Activated CD8-positive, alpha-beta memory T cell treated with anti-CD3 and anti-CD28 coated beads for 4 hours (primary cell): ENCODE measurements at places on chromosomes 5 and 9.

DNA sequence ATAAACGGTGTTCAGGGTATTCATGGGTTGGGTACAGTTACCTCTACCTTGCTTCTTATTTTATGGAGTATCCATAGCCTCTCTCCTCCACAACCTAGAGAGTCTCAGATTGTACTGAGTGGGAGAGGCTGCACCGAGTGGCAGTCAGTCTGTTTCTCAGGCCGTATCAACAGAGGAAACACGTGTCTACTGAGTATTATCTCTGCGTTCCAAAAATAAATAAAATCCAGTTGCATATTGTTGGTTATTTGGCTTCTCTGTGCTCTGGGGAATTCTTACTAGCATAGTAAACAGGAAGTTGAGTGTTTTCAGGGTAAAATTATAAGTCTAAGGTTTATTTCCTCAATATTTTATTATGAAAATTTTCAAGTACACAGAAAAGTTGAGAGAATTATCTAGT is 231.0 kb downstream of the ARHGEF28 start:
- DNase-seq = no peak

- DNase-seq = no peak
These were observed 13.4 kb upstream of the CCNJL start for GRCh38 chr5:160325716-160326115.

DNA sequence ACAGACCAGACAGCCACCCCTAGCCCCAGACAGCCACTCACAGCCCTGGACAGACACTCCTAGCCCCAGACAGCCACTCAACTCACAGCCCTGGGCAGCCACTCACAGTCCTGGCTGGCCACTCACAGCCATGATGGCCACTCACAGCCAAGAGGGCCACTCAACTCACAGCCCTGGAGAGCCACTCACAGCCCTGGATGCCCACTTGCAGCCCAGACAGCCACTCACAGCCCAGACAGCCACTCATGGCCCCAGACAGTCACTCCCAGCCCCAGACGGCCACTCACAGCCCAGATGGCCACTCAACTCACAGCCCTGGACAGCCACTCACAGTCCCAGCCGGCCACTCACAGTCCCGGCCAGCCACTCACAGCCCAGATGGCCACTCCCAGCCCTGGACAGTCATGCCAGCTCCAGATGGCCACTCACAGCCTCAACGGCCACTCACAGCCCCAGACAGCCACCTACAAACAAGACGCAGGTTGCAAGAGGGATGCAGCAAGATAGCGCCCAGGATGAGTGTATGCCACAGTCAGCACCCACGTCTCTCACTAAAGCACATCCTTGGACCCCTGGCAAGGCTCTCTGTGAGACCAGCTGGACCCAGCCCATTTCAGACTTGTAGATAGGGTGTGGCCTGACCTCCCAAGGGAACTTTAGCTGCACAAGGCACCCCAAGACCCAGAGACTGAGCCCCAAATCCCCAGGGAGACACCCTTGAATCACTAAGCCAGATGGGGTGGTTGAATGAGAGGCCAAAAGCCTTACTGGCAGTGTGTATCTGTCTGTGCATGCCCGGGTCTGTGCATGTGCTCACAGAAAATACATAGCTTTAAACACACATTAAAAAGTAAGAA is 22.4 kb downstream of the ZDHHC11B start:
- no peak for DNase-seq

DNA sequence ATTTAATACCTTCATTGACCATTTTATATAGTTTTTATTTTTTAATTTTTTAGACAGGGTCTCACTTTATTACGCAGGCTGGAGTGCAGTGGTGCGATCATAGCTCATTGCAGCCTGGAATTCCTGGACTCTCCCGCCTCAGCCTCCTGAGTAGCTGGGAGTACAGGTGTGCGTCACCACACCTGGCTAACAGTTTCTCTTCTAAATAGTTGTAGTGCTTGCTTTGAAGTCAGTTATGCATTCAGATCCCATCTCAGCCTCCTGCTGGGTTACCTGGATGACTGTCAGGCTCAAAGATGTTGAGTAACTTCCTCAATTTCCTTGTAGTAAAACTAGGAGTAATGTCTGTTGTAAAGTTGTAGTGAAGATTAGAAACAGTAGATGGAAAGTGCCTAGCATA is 21.4 kb downstream of the SNX18 start:
- no peak for DNase-seq

DNA sequence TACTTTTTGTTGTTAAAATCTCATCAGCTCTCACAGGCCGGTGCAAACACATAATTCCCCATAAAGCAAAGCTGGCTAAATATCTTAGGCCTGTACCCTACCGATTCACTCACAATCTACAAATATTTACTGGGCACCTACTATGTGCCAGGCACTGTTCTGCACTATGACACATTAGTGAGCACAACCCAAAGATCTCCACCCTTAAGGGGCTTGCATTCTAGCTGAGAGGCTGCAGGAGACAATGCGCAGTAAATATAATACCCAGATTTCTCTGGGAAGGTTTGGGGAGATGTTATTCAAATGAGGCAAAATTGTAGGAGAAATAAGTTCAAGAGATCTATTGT is 53.7 kb downstream of the FNBP1 start:
- no peak for DNase-seq

- DNase-seq = no peak
These were observed 49.1 kb downstream of the LRSAM1 start for GRCh38 chr9:127500399-127500798.

DNA sequence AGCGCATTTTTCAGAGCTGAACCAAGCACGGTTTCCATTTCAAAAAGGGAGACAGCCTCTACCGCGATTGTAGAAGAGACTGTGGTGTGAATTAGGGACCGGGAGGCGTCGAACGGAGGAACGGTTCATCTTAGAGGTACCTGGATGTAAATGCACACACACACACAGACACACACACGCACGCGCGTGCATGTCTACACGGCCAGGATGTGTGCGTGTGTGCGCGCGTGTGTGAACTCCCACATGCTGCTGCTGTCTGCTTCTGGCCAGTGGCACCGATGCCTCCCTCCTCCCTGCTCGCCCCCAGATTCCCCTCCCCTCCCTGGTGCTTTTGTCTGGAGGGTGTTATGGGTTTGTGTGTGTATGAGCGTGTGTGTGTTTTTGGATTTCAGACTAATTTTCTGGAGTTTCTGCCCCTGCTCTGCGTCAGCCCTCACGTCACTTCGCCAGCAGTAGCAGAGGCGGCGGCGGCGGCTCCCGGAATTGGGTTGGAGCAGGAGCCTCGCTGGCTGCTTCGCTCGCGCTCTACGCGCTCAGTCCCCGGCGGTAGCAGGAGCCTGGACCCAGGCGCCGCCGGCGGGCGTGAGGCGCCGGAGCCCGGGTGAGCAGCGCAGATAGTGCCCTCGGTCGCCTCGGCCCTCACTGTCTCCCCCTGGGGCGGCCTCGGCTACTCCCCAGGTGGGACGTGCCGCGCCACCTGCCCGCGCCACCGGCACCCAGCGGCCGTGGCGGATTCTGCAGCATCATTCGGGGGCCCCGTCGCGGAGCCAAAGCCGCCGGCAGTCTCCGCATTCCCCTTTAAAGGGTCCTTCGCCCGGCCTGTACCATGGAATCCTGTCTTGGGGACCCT is at the start of gene NTRK2:
NTRK2 (plus strand) TSS at position 442 of the 850 bp plus-strand sequence. CDS start 1,020 bp downstream, outside the sequence.
- DNase-seq = no peak

- no peak for DNase-seq
These were observed 5.4 kb downstream of the ABCA2 start for GRCh38 chr9:137022662-137023008.

GRCh38 chr5:127935398-127935797 is 148.2 kb upstream of the SLC12A2 start:
- DNase-seq = no peak

DNA sequence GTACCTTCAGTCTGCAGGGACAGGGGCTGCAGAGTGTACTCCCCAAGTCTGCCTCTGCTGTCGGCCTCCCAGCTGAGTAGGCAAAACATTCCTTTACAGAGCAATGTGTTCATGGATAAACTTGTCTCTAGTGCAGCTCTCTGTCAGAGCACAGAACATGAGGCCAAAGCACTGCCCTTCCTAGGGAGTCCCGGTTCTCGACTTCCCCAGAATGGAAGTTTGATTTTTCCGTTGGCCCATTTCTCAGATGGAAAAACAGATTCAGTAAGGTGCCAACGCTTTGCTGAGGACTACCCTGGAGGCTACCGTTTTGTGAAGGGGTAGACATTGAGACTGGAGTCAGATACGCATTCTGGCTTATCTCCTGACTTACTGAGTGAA is 422 bp upstream of the TRIM32 start:
- no peak for DNase-seq

GRCh38 chr9:123346026-123346425 is 10.0 kb upstream of the CRB2 start:
- no peak for DNase-seq

GRCh38 chr5:14726066-14726838 is 61.7 kb downstream of the OTULIN start:
- DNase-seq = no peak

- DNase-seq = no peak
These were observed 38.8 kb upstream of the LIFR start for GRCh38 chr5:38595132-38595745.

GRCh38 chr9:77486463-77486862 is 161.7 kb downstream of the GNA14 start:
- DNase-seq = no peak

GRCh38 chr5:351084-351920 is 29.8 kb downstream of the AHRR start:
- DNase-seq = no peak

- no peak for DNase-seq
These were observed 103.2 kb upstream of the SPATA31D4 start for GRCh38 chr9:81824802-81825730.

DNA sequence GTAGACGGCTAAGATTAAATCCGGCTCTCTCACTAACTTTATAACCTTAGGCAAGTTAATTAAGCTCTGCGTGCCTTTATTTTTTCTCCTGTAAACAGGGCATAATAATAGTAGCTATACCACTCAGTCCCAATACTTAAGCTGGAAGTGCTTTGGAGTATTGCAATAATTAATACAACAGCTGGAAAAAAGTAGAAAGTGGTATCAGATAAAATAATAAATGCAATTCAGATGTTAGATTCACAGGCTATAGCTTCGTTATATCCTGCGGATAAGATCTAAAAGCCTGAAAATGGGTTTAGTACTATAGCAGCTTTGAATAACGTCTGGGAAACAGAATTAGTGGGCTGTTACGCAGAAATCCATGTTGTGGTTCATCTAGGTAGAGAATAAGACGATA is 51.8 kb downstream of the MEGF9 start:
- DNase-seq = no peak

DNA sequence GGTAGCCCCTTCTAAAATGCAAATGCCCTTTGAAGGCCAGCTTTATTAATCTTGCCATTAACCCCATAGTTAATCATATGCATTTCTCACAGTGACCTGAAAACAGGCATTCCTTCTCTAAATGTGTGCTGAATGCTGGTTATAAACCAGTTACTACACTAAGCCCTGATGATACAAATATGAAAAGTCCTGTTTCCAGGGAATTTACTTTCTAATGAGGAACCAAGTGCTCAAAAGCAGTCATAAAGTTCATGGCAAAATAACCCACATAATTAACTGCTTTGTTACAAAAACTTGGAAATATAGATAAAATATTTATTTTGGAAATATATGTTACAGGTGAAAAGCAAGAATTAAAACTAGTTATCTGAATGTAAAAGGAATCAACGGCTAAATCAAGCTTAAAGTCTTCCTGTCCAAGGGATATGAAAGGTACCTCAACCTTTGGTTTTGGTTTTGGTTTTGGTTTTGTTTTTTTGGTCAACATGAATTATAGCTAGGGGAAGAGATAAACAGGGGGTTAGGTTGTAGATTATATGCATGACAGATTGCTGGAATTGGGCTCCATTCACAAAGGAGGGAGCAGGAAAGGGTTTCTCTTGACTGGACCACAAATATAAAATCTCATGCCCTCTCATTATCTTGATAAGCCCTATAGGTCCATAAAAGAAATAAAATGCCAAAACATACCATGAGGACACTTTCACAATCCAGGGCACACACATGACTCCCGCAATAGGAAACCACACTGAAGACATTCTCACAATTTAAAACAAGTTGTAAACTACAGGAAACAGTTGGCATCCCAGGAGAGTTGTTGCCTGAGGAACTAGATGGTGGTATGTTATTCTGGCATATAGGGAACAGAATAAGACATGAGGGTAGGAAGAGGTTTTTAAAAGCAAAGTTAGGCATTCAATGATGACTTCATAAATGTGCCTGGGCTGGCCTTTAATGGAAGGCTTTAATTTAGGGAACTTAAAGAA is 46.7 kb upstream of the MACIR start:
- DNase-seq = no peak

DNA sequence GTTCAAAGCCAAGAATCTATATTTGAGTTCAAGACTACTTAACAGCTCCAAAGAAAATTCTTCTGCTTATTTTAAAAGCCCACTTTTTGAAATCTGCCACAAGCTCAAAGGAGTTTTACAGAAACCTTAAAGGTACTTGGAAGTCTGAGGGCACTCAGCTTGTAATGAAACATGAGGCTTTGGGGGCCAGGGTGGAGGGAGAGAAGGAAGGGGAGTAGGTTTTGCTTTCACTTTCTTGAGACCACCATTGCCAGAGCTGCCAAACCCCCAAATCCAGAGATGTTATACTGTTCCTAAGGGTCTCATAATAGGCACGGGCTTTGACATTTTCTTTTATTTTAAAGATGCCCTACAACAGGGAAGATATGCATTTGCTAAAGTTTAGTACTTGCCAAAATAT is 42.6 kb upstream of the TNFAIP8 start:
- no peak for DNase-seq

DNA sequence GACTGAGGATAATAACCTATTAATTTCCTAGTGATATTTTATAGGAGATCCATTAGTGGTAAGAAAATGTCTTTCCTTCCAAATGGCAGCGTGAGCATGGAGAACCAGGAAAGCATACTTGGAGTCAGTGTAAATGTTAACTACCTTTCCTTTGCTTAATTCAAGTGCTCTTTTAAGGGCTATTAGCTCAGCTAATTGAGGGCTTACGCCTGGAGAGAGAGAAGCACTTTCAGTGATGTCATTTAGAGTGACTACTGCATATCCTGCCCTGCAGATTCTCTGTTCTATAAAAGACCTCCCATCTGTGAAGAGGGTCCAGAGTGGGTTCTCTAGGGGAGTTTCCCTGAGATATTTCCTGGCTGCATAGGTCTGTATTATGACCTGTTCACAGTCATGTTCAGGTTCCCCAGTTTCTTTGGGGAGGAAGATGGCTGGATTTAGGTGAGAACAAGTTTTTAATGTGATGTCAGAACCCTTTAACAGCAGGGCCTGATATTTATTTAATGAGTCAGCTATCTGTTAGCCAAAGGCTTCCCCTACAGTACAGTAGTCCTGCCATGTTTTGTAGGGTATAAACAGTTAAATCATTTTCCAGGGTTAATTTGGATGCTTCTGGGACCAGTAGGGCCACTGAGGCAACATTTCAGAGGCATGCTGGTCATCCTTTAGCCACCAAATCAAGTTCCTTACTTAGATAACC is 89.6 kb downstream of the TRIM36 start:
- DNase-seq = no peak

GRCh38 chr5:109410389-109411148 is 795 bp upstream of the PJA2 start:
- no peak for DNase-seq

DNA sequence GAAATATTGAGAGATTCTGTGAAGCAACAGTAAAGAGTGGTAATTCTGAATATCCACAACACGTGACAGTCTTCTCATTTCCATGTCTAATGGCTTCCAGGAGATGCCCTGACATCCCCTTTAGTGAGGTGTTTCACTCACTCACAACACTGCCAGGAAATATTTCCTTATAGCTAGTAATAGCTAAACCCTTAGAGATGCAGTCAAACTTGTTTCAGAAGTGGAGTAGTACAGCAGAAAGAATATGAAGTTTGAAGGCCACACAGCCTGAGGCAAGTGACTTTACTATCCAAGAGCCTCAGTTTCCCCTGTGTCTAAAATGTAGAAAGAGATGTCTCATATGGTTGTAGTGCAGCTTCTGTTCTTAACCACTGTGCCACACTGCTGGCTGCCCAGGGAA is 139.2 kb downstream of the CDK5RAP2 start:
- DNase-seq = no peak
